Midbrain (tissue), 1 donor: ENCODE measurements at places on chromosomes 13 and 19.

DNA sequence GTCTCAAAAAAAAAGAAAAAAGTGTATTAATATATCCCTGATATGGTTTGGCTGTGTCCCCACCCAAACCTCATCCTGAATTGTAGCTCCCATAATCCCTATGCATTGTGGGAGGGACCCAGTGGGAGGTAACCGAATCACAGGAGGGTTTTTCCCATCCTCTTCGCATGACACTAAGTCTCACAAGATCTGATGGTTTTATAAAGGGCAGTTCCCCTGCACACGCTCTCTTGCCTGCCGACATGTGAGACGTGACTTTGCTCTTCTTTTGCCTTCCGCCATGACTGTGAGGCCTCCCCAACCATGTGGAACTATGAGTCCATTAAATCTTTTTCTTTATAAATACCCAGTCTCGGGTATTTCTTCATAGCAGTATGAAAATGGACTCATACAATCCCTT, 17.7 kb downstream of the STK24 start:
- DNase-seq = no peak

GRCh38 chr19:18682807-18683108, 722 bp upstream of the CRTC1 start:
- no peak for DNase-seq

DNA sequence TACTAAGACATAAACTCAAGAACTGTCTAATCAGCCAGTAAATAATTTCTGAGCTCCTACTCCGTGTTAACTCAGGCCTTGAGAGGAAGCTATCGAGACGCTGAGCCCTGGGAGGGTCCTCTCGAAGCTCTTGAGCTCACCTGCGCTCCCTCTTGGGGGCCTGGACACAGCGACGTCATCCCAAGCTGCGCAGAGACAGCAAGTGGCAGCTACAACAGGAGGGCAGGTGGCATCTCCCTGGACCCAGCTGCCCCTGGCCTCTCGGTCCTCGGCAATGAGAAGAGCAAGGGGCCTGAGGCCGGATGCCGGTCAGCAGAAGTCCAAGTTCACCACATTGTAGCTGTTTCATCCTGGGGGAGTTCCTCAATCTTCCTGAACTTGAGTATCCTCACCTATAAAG, 30.5 kb upstream of the TUBGCP3 start:
- DNase-seq = no peak

- no peak for DNase-seq
Measured at GRCh38 chr13:30128095-30128494, 179.3 kb downstream of the KATNAL1 start.

DNA sequence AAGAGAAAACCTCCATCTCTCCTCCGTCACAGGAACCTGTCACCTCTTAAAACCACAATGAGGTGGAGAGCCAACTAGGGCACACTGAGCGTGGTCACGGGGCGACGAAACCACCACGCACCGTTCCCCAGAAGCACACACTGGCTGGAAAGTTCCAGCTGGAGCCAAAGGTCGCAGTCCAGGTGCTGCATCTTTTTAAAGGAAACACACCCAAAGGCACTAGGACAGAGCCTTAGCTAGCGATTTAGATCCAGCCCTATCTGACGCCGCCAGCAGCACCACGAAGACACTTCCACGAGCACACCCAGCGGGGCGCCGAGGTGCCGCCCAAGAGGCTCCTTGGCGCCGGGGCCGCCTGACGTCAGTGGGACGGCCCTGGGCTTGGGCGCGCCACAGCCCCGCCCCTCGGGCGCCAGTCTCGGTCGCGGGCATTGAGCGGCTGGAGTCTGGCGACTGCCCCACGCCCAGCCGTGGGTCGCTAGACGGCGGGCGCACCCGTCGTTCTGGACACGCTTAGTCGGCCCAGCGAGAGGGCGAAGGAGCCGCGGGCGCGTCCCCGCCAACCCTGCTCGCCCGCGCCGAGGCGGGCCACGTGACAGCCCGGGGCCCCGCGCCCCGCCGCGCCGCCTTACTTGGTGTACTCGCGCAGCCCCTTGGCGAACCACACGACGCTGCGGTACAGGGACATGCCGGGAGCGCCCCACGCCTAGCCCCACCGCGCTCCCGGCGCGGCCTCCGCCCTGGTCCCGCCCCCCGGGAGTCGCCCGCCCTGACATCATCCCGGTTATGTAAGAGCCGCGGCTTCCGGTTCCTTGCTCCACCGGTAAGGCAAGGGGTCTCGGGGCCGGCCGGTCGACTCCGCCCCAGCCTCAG, at the start of gene DHRS12:
Gene DHRS12 (minus strand): TSS at position 742 of the 873 bp plus-strand sequence. CDS start 4,504 bp downstream, outside the sequence.
- peak; percentile 89 for DNase-seq

GRCh38 chr13:102091231-102091630, 310.6 kb downstream of the FGF14 start:
- no peak for DNase-seq

DNA sequence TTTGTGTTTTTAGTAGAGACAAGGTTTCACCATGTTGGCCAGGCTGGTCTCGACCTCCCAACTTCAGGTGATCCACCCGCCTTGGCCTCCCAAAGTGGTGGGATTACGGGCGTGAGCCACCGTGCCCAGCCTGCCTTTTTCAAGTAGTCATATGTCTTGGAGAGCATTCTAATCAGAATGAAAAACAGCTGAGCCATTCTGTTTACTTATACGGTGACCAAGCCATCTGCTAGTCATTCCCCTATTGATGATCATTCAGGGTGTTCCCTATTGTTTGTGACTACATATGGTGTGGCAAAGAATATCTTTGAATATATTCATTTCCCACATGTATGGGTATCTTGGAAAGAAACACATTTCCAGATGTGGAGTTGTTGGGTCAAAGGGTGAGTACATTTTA, 17.2 kb downstream of the BLOC1S3 start:
- no peak for DNase-seq

DNA sequence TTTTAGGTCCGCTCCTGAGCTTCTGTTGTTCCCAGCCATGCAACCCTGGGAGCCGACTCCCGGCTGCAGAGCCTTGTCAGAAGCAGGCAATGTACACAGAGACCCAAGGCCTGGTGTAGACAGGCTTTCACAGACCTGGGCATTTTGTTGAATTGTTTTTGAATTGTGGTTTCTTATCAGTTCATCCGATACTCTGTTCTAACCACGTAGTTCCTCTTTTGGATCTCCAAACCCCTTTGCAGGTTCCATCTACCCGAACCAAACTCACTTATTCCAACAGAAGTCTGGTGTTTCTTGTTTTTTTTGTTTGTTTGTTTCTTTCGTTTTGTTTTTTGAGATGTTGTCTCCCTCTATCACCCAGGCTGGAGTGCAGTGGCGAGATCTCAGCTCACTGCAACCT, 6.3 kb upstream of the NLRP2 start:
- DNase-seq = no peak

DNA sequence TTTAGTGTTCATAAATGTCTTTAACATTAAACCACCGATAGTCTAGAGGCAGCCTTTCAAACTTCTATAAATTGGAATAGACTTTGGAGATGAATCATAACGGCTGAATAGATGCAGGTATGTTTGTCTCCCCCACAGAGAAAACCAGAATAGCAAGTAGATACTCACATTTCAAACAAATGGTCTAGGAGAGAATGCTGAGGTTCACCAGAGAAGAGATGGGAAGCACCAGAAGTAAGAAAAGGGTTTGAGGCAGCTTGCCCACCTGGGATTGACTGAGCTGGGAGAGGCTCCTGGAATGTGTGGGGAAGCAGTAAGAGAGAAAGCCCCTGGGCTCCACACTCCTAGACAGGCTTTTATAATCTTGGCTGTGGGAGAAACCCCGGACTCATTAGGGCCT, 6.4 kb downstream of the IGFL3 start:
- no peak for DNase-seq

DNA sequence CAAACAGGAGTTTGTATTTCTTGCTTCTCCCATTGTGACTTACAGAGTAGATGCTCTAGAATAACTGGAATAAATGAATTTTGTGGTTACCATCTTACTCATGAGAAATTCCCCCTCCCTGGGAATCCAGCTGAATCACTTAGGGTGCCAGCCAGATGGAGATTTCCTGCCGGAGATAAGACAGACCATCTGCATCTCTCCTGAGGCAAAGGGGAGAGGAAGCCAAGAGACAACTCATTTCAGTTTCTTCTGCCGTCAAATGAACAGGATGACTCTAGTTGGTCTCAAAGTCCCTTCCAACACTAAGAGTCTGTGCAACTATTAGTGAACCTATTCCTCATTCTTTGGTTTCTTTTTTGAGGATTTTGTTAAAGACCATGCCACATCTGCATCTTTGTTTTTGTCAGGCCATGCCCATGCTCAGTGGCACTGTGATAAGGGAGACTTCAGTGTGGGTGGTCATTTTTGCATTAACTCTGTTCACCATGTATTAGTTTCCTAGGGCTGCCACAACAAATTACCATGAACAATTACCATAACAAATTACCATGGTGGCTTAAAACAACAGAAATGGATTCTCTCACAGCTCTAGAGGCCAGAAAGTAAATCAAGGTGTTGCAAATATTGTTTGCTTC, 112.8 kb downstream of the NDFIP2 start:
- no peak for DNase-seq

GRCh38 chr13:97214921-97215320, 7.2 kb upstream of the MBNL2 start:
- no peak for DNase-seq

GRCh38 chr19:43586346-43586745, 9.6 kb downstream of the IRGQ start:
- DNase-seq = no peak

DNA sequence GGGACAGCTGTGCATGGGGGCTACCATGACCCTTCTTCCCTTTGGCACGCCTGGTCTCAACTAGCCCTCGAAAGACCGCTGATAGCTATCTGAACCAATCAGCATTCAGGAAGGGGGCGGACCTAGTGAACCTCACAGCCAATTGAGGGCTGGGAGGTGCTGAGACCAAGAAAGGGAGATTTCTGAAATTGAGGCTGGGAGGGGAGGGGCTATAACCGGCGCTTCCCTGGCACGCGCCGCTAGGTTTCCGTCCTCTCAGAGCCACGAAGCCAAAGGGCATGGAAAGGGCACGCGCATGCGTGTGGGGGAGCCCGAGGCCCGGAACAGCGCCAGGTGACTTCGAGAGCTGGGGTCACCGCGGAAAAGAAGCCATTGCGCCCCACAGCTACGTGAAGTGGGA, 4.2 kb upstream of the PAFAH1B3 start:
- no peak for DNase-seq

DNA sequence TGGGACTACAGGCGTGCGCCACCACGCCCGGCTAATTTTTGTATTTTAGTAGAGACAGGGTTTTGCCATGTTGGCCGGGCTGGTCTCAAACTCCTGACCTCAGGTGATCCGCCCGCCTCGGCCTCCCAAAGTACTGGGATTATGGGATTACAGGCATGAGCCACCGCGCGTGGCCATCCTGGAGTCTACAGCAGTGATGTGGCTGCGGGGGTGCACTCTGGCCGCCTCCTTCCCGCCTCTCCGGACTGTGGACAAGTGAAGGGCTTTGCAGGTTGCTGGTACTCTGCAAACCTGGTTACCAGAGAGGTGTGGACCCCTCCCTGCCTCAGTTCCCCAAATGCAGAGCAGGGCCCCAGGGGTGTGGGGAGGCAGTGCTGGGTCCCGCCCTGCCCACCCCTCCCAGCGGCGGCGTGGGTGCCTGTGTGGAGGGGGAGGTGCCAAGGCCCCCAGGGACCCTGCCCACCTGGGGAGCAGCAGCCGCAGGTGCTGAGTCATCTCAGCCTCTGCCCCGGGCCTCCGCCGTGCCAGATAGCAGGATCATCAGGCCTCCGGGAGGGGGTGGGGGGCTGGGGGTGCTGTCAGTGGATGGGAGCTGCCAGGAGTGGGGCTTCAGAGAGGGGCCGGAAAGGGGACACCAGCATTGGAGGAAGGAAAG, 23.1 kb downstream of the ARID3A start:
- no peak for DNase-seq

GRCh38 chr13:102207680-102208342, 194.0 kb downstream of the FGF14 start:
- DNase-seq = no peak

GRCh38 chr19:33300009-33300893, 2.1 kb downstream of the CEBPA start:
- DNase-seq = no peak

DNA sequence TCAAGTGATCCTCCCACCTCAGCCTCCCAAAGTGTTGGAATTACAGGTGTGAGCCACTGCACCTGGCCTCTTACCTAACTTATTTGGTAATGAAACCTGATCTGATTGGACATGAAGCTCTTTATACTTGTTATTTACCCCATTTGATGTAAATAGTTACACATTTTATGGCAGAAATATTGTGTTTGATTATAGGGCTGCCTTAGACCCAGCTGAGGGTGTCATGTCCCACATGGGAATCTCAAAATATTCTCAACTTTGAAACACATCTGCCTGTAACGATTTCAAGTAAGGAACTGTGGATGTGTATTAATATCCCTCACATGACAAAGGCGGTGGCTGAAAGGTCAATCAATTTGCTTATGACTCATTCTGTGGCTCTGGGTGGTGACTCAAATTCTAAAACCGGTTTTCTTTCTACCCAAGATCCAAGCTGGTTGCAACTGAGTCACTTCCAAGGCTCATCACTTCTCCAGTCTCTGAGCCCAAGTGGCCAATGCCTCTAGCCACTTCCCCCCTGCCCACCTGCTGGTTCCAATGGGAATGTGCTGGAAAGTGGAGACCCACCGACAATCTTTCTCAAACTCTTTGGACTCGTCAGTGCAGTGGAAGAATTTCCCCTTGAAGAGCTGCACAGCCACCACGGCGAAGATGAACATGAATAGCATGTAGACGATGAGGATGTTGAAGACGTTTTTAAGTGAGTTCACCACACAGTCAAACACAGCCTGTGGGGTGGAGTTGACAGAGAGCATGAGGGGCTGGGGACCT, 110.9 kb downstream of the IER2 start:
- no peak for DNase-seq

- no peak for DNase-seq
Measured at GRCh38 chr13:41452462-41452861, 4.9 kb upstream of the RGCC start.
